Nucleus accumbens (tissue), 56 donors: ENCODE measurements at places on chromosomes 7 and 10.

- no peak for DNase-seq
Observed at GRCh38 chr10:44968091-44968490, 8.5 kb downstream of the RASSF4 start.

- no peak for DNase-seq
Observed at GRCh38 chr10:18620856-18621255, 30.5 kb downstream of the NSUN6 start.

- DNase-seq, result no peak
Observed at GRCh38 chr10:127245456-127245855, 49.1 kb upstream of the INSYN2A start.

DNA sequence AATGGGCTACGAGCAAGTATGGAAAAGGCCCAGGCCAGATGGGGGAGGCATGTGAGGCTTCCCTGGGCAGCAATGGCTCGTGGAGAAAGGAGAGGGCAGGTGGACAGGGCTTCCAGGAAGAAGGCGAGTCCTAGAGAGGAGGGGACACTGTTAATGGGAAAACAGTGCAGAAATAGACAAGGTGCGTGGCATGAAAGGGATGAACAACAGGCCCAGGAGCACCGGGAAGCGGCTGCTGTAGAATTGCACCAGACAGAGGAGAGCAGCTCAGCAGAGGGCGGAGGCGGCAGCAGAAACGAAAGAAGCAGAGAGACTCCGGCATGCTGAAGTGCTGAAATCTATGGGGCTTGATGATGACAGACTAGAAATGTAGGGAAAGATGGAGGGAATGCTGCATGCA lies 102.1 kb downstream of the PIP4K2A start:
- DNase-seq, result no peak

DNA sequence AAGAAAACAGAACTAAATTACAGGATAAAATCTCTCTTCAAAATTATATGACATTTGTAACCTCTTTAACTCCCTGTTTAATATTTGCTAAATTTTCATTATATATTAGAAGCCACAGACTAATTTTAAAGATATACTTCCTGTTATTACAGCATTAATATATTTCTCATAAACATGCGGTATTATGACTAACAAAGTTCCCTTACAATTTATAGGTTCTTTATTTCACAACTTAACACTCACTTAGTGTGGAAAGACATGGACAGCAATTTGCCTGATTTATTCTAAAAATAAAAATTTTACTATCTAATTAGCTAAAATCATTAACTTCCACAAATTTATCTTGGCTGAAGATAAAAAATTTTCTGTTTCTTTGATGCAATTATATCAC lies 29.0 kb downstream of the CTNNA3 start:
- DNase-seq, result no peak

DNA sequence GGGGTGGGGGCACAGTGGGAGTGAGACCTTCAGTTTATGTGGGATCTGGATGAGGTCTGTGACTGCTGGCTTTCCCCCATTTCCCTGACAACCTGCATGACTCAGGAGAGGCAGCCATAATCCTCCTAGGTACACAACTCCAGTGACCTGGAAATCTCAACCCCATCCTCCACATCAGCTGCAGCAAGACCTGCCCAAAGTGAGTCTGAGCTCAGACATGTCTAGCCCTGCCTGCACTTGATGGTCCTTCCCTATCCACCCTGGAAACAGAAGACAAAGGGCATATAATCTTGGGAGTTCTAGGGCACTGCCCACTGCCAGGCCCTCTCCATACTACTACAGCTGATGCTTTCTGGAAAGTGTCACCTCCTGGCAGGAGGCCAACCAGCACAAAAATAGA lies 75.6 kb downstream of the GRM8 start:
- DNase-seq, result no peak

DNA sequence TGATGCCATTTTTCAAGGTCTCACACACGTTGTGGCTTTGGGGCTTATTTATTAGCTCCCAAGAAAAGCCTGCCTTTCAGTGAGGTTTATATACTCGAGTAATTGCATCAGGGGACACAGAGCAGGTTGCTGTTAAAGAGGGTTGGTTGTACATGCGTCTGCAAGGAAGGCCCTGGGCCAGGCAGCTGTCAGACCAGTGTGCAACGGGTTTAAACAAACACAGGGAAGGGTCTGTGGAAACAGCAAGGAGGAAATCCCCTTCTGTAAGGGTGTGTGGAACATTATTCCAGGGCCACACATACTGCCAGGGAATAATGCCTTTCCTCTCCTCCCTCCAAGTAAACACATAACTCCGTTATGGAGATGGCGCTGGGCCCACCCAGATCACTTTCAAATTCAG lies 1.7 kb upstream of the CHST15 start:
- no peak for DNase-seq

DNA sequence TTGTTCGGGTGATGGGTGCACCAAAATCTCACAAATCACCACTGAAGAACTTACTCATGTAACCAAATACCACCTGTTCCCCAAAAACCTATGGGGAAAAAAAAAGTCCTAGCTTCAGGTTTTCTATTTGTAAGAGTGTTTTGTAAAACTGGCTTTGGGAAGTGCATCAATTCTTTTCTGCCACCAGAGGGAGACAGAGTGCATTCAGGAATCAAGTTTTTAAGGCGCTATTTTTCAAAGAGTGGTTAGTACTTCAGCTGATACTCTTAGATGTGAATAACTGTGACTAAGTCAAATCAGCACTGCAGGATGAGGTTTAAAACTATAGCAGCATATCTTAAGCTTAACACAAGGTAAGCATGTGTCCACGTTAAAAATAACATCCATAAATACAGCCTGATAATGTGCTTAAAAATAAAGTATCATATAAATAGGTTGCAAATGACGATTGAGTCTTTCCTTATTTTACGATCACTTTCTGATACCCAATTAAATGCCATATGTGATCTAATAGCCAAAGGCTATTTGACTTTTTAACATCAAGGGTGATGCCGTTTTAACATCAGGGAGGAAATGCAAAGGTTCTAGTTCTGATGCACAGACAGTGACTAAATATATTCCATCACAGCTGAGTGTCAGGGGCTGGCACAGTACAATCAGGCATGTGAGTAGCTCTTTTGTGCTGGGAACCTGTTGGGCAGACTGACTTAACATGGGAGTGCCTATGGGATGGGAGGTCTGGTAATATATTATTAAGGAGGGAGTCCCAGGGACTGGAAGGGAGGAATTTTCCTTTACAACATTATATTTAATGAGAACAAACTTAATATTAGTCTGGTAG lies 10.6 kb upstream of the LYZL2 start:
- DNase-seq, result no peak

GRCh38 chr10:80324086-80324485 lies 32.5 kb downstream of the DYDC1 start:
- DNase-seq, result no peak

DNA sequence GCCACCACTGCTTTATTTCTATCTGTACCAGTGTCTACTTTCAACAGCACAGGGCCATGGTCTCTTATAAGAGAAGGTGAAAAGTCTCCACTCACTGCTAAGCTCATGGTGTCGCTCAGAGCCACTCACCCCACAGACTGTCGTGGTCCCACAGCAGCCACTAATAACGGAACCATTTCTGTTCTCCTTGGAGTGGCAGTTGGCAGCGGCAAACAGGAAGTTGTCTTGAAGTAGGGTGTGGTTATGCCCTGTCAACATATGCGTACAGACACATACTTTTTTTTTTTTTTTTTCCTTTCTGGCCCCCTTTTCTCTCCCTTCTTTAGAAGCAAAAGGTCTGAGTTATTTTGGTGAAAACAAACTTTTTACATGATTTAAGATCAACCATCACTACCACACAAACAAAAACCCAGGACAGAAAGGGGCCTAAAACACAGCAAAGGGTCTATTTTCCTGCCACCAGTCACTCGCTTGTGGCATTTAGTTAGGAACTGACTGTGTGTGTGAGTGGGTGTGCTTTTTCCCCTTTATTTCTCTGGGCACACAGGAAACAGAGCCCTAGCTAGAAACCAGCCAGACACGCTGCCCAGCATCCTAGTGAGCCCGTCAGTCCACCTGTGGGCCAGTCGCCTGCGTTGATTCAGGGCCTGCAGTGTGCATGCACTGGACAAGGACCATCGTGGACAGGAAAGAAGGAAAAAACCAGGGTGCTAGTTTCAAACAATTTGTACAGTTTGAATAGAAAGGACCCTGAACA lies 96.7 kb upstream of the EFCAB10 start:
- DNase-seq, result no peak

GRCh38 chr7:105277341-105277740 lies 111.4 kb downstream of the SRPK2 start:
- DNase-seq, result no peak

GRCh38 chr7:50160206-50160605 lies 67.2 kb upstream of the ZPBP start:
- DNase-seq, result no peak

DNA sequence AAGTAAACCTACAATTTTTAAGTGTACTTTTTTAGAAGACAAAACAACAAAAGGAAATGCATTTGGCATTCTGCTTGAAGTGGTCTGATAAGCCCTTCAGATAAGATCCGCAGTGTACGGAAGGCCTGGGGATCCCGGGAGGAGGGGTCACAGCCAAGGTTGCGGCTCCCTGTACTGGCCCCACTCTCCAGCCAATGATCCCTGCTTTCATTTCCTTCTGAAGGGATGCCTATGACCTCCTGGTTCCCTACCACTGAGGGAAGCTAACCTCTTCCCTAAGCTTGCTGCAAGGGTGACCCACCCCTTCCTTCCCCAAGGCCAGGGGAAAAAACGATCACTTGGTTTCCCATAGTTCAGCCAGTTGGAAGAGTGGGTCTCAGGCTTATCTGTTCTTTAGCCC lies 5.3 kb downstream of the DENND2A start:
- no peak for DNase-seq

DNA sequence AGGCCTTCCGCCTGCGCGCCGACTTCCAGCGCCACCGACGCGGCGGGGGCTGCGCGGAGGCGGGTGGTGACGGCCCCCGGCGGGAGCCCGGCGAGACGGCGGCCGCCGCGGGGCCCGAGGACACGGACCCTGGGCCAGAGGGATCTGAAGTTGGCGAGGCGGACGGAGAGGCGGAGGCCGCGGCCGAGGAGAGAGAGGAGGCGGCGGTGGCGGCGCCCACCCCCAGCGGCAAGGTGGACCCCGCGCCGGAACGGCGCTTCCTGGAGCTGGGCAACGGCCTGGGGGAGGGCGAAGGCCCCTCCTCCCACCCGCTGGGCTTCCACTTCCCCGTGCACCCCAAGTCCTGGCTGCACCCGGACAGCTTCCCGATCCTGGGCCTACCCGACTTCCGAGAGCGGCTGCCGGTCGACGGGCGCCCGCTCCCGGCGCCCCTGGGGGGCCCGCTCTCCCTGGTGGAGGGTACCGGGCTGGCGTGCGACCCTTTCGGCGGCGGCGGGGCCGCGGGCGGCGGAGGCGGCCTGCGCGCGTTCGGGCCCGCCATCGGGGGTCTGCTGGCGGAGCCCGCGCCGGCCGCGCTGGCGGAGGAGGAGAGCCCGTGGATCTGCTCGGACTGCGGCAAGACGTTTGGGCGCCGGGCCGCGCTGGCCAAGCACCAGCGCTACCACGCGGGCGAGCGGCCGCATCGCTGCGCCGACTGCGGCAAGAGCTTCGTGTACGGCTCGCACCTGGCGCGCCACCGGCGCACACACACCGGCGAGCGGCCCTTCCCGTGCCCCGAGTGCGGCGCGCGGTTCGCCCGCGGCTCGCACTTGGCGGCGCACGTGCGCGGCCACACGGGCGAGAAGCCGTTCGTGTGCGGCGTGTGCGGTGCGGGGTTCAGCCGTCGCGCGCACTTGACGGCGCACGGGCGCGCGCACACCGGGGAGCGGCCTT lies 16.2 kb downstream of the ZNF316 start:
- DNase-seq, result no peak

DNA sequence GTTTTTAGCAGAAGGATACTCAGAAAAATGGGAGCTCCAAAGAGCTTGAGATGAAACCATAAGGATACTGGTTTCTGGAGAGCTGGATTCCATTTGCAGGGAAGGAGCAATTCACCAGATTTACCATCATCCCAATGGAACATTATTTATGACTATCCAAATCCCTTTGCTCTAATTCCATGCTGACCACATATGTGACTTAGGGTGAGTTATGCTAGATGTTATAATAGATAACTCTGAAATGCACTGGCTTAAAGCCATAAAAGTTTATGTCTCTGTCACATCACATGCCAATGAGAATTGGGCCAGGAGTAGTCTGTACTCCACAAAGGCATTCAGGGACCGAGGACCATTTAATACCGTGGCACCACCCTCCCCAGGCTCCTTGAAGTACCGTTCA lies 185.2 kb downstream of the SKIDA1 start:
- no peak for DNase-seq

GRCh38 chr7:27684491-27684890 lies 21.8 kb upstream of the HIBADH start:
- no peak for DNase-seq

- DNase-seq, result peak; percentile 93
Observed at GRCh38 chr10:6088721-6089333, at the start of gene RBM17. Gene RBM17, plus strand, starts transcription at chr10:6089034. Its CDS starts 8,032 bp downstream, at chr10:6097066.

DNA sequence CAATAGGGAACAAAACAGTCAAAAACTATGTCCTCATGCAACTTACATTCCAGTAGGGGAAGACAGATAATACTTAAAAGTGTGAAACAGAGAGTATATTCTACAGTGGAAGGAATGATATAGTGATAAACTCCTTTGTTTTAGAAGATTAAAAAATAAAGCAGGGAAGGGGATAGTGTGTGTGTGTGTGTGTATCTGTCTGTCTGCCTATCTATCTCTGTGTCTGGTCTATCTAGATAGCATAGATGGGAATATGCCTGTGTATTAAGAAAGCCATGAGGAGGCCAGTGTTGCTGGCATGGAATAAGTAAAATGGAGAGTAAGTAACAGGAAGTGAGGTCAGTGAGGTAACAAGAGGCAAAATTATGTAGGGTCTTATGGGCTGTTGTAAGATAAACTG lies 42.2 kb downstream of the EXOC6 start:
- no peak for DNase-seq

- no peak for DNase-seq
Observed at GRCh38 chr7:43248961-43249822, 136.7 kb downstream of the HECW1 start.

GRCh38 chr7:47763063-47763974 lies 181.4 kb upstream of the TNS3 start:
- no peak for DNase-seq

DNA sequence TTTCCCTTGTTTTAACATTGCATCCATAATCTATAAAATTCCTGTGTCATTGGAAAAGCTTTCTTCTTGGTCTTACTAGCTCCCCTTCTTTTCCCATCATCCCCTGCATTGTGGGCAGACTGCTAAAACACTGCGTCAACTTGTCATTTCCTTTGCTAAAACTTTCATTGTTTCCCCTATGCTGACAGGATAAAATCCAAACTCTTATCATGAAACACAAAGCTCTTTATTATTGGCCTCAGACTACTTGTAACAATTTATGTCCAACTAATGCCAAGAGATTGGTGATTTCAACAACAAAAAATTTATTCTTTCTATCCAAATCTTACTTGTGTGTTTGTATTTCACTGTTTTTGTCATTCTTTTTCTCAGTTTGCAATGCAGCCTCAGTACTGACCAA lies 339.1 kb downstream of the HGF start:
- DNase-seq, result no peak

GRCh38 chr7:41536122-41536872 lies 166.6 kb downstream of the INHBA start:
- DNase-seq, result no peak

GRCh38 chr7:122893486-122893885 lies 7.2 kb upstream of the CADPS2 start:
- no peak for DNase-seq
